ENCODE measurements at places on chromosomes 1 and 21. TPM values are rescaled to one million over a fixed set of nuclear protein-coding genes. Genes with fewer than 3 reads are reported as not detected.

DNA sequence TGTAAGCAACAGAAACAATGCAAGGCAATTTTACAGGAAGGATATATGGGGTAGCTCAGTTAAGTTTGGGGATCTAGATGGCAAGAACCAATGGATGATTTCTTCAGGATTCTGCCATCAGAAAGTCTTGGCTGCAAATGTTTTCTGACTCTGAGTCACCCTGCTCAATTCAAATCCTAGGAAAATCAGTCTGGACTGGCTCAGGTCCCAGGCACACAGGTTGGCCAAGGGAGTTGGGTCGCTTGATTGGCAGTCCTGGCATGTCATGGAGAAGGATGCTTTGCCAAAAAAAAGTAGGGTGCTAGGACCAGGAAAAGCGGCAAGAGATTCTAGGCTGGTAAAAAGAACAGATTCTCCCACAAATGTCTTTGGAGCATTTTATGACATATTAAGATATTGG is 28.9 kb upstream of the S1PR1 start:
- no peak for DNase-seq

GRCh38 chr1:21916447-21917238 is 20.5 kb downstream of the HSPG2 start:
- DNase-seq, result no peak

DNA sequence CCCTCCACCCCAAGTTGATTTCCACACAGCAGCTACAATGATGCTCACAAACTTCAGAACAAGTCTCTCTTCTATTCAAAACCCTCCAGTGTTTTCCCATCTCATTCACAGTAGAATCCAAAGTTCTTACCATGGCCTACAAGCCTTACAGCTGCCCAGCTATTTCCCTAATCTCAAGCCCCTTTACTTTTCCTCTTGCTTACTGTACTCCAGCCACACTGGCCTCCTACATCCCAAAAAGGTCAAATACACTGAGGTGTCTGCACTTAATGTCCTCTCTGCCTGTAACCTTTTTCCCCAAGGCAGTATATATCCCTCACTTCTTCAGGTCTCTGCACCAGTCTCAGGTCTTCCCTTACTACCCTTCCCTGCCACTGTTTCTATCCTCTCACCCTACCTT is 2.6 kb downstream of the RAP1A start:
- no peak for DNase-seq

- no peak for DNase-seq
These were observed 157.0 kb upstream of the EDN2 start for GRCh38 chr1:41641475-41641814.

DNA sequence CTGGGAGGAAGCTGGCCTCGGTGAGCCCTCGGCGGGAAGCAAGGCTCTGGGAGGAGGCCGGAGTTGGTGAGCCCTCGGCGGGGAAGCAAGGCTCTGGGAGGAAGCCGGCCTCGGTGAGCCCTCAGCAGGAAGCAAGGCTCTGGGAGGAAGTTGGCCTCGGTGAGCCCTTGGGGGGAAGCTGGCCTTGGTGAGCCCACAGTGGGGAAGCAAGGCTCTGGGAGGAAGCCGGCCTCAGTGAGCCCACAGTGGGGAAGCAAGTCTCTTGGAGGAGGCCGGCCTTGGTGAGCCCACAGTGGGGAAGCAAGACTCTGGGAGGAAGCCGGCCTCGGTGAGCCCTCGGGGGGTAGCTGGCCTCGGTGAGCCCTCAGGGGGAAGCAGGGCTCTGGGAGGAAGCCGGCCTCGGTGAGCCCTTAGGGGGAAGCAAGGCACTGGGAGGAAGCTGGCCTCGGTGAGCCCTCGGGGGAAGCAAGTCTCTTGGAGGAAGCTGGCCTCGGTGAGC is 36.0 kb downstream of the KRTAP10-1 start:
- no peak for DNase-seq

DNA sequence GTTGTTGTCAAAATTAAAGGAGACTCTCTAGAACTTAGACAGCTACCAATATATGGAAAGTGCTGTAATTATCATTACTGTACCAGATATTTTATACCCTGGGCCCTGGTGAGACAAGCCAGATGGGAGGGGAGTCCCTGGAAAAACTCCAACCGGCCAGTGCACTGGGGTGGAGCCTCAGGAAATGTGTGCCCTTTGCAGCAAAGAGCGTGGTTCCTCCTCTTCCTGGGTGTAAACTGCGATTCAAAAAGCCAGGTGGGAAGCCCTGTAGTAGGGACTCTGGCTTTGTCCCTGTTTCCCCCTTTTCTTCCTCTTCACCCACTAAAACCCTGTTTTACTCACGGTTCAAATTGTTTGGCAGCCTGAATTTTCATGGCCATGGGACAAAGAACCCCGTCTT is 812.3 kb downstream of the PLA2G4A start:
- DNase-seq, result no peak

DNA sequence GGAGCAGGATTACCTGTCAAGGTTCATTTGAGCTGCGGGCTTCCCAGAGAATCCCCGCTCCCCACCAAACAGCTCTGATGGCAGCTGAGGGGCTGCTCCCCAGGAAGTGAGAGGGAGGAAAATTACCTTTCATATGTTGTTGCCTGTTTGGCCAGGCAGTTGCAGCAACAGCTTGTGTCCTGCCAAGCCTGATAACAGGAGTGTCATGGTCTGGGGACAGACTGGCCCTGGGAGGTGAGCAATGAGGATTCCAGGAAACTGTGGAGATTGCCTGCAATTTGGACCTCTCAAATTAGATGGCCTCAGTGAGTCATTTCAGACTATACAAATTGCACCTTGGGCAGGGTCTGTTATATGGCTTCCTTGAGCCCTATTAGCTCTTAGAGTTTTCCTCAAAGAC is 189.3 kb downstream of the PTPRU start:
- DNase-seq, result no peak

GRCh38 chr1:154747740-154748404 is 122.2 kb downstream of the KCNN3 start:
- no peak for DNase-seq

DNA sequence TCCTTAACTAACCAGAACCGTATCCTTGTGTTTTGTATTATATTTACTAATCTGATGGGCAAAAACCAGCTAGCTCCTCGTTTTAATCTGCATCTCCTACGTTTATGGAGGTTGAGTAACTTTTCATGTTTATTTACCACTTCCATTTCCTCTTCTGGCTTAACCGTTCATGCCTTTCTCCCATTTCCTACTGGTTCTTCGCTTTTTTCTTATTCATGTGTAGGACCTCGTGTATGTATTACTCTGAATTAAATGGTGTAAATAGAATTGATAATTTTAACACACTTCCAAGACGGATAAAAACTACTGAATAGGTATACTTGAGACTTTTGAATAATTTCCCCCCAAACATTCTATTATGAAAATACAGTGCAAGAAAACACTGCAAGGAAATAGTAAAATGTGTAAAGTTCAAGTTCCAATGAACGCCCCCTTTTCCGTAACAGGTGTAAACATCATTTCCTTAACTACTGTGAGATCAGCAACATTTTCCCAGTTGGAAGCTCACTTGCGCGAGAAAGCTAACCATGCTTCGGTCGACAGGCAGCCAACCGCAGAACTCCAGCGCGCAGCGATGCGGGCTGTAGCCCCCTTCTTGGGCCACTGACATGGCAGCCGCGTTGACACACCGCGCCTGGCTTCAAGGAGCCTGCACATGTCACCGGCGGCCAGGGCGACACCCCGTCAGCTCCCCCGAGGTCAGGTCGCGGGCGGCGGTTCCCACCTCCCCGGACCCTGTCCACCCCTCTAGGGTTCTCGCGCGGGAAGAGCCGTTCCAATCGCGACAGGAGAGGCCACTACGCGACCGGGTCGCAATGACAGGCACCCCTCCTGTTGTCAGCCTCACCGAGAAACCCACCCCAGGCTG is 816 bp downstream of the EDEM3 start:
- no peak for DNase-seq

DNA sequence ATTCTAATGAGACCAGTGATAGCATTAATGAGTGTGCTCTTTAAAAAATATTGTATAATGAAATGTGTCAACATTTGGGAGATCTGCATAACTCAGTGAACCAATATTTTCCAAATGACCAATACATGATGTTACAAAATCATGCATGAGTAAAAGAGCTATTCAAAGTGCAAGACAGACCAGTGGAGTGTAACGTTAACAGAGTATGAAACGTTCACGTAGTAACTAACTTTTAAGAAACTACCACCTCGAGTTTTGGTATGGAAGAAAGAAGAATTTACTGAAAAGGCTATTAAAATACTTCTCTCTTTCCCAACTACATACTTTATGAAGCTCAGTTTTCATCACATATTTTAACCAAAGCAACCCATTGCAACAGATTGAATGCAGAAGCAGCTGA is 9.6 kb upstream of the SLC6A9 start:
- DNase-seq, result no peak

DNA sequence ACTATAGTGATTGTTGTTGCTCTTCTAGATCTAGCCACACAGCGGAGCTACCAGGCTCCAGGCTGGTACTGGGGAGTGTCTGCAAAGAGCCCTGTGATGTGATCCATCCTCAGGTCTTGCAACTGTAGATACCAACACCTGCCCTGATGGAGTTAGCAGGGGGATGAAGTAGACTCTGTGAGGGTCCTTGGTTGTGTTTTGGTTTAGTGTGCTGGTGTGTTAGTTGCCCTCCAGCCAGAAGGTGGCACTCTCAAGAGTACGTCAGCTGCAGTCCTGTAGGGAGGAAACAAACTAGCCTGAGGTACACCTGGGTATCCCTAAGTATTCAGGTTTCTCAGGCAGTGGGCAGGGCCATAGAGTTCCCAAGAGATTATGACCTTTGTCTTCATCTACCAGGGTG is 81.2 kb upstream of the TMPRSS2 start:
- DNase-seq, result no peak

DNA sequence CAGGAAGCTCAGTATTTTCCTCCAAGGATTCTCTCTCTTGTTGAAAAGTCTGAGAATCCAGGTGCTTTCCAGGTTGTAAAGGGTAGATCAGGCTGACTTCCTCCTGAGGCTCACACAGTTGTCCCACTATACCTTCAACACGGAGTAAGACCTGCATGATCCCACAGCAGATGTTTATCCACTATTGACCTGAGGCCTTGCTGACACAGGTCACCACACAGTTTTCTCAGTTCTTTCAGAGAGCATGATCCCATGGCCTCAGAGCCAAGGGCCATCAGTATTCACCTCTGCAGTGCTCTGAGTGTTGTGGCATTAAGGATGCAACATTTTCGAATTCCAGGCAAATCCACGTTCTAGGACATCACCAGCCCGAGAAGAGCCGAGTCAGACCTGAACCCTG is 60.5 kb upstream of the ABCD3 start:
- DNase-seq, result no peak

DNA sequence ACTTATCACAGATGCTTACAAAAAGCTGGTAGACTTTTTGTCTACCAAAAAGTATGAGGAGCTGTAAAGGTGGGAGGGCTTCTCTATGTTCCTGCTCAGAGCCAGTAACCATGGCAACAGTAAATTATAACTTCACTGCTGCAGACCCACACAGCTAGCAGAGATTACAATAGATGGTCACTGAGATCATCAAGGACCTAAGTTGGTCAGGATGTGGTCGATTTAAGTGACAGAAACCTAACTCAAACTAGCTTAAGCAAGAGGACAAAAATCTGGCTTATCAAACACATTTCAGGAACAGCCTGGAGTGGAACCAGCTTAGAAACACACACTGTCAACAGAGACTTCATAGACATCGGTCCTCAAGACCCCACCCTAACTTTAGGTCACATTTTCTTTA is 113.4 kb upstream of the ATP1A1 start:
- DNase-seq, result no peak

DNA sequence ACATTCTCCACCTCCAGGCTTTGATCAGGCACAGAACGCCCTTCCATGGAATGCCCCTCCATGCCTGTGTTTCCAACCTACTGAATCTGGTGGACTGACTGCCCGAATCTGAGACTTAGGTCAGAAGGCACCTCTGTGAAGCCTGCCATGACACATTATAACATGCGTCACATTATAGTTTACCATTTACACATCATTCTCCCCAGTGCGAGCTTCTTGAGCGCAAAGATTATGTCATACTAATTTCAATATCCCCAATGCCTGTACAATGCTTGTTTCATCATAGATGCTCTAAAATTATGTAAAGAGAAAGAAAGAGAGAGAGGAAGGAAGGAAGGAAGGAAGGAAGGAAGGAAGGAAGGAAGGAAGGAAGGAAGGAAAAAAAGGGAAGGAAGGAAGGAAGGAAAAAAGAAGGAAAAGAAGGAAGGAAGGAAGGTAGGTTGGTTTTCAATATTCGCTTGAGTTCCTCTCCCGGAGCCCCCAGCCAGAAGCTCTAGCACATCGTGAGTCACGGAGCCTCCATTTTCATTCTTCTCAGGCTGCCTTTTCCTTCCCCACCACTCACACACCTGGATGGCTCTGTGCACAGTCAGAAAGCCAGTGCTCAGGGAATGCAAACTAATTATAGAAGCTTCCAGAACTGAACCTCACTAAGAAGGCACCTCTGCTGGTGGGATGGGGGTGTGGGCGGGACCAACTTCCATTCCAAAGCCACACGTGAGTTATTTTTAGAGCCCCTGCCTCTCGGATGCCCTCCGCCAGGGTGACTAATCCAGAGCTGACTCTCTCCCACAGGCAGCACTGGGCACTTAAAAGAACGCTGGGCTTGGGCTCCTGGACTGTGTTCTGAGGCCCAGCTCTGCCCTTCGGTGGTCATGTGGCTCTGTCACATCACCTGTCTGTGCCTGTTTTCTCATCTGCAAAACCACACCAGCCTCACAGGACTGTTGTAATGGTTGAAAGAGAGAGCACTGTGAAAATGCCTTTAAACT is 27.4 kb downstream of the LAMB3 start:
- peak; percentile 35 for DNase-seq

DNA sequence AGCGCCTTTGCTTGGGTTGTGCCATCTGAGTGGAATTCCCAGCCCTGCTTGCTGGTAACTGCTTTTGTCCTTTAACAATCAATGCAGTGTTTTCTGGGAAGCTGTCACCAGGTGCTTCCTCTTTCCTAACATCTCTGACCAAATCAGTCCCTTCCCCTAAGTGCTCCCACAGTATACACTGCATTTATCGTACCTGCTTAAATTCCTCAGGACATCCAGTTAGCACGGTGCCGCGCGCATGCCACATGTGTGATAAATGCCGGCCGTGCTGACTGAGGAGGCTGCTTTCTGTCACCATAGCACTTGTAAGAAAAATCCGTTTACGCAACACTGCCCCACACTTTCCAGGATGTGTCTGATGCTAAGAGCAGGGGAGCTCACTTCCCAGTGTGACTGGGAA is 115.4 kb downstream of the BCAR3 start:
- no peak for DNase-seq

DNA sequence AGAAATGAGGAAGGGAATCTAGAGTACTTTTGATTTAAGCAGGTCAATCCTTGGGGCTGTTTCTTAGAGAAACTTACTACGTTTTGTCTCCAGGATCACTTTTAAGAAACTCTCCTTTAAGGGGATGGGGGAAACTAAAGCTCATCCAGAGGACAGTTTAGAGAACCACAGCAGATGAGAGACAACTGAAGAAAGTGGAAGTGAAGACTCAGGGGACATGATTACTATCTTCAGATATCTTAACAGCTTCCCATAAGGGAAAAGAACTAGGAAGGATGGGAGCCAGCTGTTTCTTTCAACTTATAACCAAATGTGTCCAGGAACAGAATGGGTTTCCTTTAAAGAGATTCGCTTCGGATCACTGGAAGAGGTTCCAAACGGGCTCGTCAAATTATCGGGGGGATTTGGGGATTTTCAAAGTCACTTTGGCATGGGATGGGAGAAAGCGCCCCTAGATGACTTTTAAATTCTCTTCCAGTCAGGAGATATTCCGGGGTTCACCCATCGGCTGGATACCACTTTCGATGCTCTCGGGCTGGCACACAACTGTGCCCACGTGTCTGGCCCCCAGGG is 1.2 kb downstream of the SCMH1 start:
- no peak for DNase-seq

The CD2 gene
- not detected for total RNA-seq

The MX2 gene
- total RNA-seq, result 1.4 TPM

The TMEM52 gene
- 0.92 TPM for total RNA-seq

All from kidney epithelial cell (primary cell).